T1000 (cell line): ENCODE measurements at places on chromosomes 6 and 20.
A peak's percentile ranks its signal among the peaks of the same experiment; 100 is the strongest.

DNA sequence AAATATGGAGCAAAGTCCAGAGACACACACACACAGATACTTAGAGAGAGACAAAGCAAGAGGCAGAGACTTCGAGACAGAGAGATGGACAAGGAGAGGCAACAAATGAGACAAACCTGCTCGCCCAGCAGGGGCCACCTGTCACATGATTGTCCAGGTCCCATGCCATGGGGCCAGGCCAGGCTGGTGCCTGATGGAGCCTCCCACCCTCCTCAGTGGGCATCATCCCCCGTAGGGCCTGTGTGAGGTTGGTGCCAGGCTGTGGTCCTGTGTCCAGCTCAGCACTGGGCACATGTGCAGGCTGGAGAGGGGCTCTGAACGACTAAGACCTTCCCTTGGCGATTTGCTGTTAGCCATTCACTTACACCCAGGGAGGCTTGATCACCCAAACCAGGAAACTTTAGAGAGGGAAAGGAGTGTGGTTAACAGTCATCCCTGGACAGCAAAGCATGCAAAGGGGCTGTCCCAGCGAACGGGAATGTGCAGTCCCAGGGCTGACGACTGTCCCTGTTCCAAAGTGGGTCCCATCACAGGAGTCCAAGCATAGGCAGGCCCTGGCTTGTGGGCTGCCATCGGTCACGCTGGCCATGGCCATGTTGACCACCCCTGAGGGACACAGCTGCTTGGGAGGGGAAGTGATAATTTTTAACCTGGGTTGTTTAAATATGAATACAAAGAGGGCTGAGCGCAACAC, 38.4 kb upstream of the PHACTR3 start:
- DNase-seq = no peak

- no peak for DNase-seq
Observed at GRCh38 chr6:106648651-106649308, 19.4 kb downstream of the QRSL1 start.

- no peak for DNase-seq
Observed at GRCh38 chr20:54062812-54063280, 7.5 kb downstream of the BCAS1 start.

- no peak for DNase-seq
Observed at GRCh38 chr6:7820288-7820835, 90.2 kb downstream of the TXNDC5 start.

GRCh38 chr6:18039481-18039880, 52.0 kb upstream of the KIF13A start:
- DNase-seq = no peak

- no peak for DNase-seq
Observed at GRCh38 chr20:19565736-19566135, 192.3 kb upstream of the RIN2 start.

GRCh38 chr6:105199711-105200110, 19.9 kb upstream of the POPDC3 start:
- DNase-seq = no peak

GRCh38 chr20:1254254-1254653, 11.8 kb upstream of the SNPH start:
- DNase-seq = no peak

DNA sequence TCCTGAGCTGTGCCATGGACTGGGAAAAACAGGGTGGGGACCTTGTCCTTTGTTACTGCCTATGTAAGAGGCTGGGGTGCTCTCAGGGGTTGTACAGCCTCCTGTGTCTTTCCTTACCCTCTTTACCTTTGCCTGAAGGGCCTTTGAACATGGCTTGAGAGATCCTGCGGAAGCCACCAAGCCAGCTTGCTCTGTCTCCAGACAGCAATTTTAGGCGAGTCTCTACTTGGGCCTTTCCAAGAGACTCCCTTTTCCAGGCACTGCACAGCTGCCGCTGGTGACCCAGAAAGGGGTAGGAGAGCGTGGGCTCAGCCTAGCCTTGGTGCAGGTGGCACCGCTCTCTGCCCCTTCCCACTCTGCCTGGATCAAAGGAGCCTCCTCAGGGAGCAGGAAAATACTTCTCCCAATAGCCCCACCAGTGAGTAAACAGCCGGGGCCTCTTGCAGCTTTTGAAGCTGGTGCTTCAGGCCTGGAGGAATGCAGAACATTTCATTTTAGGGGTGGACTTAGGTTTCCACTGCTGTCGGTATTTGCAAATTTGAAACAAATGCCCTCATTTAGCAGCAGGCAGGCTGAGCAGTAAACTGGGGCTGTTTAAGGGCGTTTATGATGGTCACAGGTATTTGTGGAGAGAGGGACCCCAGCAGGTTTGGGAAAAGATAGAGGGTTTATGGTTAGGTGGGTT, 13.9 kb downstream of the PTK7 start:
- no peak for DNase-seq

DNA sequence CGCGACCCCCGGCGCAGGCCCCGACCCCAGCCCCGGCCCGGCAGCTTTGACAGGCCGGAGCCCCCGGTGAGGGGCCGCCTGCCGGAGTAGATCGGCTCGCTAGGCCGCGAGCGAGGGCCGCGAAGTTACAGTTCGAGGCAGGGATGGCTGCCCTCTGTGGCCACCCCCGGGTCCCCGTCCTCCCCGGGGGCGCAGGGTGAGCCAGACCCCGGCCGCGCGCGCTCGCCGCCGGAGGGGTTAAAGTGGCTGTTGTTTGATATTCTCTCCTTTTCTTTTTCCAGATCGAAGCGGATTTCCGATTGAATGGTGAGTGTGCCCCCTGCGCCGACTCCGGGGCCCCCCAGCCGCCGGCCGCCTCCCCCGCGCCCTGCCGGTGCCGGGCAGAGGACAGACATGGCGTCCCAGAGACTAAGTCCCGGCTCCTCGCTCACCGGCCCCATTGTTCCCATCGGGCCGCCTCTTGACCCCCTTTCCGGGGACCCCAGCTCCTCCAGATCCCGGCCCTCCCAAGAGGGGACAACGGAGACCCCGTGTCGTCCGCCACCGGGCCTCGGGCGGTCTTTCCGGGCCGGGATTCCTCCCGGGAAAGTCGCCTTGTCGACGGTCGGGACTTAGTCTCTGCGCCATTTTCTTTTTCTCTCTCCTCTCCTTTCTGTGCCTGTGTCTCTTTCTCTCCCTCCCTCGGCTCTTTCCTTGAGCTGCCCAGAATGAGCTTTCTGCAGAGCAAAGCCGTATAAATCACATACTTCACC, 704 bp downstream of the TOP1 start:
- DNase-seq = no peak

DNA sequence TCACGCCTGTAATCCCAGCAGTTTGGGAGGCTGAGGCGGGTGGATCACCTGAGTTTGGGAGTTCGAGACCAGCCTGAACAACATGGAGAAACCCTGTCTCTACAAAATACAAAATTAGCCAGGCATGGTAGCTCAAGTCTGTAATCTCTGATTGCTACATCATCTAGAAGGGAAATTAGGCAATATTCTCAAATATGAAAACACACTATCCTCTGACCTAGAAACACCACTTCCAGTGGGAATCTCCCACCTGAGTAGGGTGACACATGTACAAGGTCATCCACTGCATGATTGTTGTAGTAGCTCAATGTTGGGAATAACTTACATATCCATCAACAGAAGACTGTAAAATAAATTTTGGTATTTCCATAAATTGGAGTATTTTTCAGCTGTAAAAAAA, 19.1 kb upstream of the SIRPD start:
- no peak for DNase-seq

- no peak for DNase-seq
Observed at GRCh38 chr6:43020052-43020705, 1.2 kb upstream of the RRP36 start.

DNA sequence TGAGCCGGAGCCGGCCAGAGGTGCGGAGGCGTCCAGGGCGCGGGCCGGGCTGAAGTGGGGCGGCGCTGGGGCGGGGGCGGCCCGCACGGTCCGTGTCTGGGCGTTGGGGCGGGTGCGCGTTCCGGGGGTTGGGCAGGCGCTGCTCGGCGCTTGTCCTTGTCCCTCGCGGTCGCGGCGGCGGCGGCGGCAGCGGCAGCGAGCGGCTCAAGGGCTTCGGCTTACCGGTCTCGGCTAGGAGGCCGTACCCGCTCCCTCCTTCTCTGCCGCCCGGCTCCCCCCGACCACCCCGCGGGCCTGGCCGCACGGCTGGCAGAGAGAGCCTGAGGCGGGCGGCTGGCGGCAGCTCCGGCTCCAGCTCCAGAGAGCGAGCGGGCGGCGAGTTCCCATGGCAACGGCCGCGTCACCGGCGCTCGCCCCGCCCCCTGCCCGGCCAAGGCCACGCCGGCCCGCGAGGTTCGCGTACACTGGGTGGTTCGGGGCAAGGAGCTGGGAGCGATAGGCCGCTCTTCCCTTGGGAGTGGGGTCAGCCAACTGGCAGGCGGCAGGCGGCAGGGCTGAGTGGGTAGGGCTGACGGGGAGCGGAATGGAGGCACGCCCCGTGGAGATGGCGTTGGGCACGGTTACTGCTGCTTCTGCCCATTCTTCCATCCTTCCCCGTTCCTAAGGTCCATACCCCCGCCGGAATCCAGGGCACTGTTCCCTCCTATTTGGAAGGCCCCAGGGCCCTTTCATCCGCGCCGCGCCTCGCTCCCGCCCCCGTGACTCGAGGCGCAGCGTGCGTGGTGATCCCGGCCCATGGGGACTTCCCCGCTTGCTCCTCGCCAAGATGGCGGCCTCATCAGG, at the start of gene LRRC73:
LRRC73 (minus strand) TSS at position 363 of the 843 bp plus-strand sequence. CDS start 561 bp downstream, outside the sequence.
- DNase-seq = peak; percentile 92

- no peak for DNase-seq
Observed at GRCh38 chr20:542777-543368, 717 bp downstream of the CSNK2A1 start.

DNA sequence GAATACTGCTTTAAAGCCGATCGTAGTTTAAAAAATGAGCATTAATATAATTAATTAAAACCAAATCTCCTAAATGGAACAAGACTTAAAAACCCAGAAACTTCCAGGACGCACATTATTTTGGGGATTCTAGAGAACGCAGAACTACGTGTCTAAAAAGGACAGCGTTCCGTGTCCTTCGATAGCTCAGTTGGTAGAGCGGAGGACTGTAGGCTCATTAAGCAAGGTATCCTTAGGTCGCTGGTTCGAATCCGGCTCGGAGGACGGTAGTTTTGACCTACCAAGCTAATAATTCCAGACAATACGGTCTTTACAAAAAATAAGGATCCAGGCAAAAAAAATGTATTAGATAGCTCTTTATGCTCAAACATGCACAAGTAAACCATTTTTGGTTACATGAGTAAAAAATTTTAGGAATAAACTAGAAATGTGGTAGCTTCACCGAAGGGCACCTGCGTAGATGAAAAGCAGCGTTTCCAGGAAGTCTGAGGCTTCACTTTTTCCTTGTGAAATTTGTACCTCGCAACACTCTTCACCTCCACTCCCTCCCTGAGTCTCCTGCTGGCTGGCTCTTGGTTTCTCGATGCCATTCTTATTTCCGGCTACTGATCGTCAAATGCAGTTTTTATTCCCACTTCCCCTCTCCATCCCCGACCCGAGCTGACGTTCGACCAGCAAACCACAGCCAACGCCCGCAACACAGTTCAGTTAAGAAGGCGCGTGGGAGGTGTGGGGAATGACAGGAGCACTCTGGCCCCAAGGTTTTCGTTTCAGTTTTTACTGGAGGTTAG, 19.6 kb upstream of the ABT1 start:
- no peak for DNase-seq

DNA sequence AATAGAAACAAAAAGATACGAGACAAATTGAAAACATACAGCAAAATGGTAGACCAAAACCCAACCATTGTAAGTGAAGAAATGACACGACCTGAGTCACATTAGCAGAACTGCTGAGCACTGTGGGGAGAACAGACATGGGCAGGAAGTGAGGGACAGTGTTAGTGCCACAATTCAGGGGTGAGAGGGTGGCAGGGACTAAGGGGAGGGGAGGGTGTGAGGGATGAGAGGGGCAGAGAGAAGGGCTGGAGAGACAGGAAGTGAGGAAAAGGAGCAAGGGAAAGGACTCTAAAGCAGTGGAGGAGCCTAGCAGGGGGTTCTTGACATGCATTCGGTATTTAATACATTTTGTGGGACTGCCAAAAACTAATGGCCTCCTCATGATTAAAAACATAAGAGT, 45.0 kb upstream of the TRIM26 start:
- no peak for DNase-seq

- DNase-seq = no peak
Observed at GRCh38 chr6:139904158-139904533, 529.7 kb upstream of the CITED2 start.

DNA sequence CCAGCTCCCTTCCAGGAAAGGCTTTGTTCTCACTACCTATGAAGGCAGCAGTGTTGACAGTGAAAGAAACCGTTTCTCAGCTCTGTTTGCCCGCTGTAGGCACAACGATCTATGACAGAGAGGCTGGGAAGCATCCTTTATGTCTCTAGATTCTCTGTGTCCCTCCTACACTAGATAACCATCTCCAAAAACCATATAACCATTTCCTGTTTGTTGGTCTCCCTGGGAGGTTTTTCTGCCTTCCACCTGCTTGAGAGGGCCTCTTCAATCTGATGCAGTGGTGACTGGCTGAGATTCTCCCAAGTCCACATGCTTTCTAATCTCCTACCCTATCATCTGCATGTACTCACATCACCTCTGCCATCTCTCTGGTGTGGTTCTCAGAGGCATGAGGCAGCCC, 32.0 kb upstream of the TMEM217 start:
- DNase-seq = no peak

DNA sequence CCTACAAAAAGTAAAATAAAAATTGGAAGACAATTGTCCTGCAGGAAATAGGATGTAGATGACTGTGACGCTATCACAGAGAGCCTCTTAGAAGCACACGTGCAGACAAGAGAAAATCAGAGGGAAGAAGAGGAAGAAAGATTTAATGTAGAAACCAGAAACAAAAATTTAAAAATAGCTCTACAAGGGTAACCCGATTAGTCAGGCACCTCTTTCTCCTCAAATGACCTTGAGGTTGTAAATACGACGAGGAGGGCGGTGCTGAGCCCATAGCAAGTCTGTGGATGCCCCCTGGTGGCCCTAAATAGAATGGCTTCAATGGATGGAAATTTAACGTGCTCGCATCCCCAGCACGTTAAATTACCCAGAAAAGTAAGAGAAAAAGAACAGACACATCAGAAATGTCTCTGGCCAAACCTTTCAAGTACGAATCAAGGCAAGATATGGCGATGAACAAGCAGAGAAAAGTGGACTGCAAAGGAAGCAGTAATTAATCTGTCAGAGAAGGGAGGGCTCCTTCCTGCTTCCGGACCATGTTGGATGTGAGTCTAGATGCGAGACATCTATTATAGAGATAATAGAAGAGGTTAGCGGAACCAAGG, 4.2 kb upstream of the PRPH2 start:
- peak; percentile 36 for DNase-seq

DNA sequence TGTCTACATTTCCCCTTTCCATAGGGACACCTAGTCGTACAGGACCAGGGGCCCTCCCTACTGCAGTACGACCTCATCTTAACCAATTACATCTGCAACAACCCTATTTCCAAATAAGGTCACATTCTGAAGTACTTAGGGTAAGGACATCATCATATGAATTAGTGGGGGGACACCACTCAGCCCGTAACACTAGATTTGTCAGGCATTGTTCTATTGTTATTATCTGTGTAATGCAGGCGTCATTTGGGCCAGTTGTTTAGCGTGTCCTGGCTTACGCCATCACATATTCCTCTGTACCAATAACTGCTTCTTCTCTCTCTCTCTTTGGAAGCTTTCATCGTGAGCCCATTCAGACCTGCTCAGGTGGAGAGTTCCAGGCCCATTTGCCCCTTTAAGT, 89.3 kb downstream of the CAP2 start:
- DNase-seq = no peak
